ENCODE measurements at places on chromosomes 12 and 14. TPM values are rescaled to one million over a fixed set of nuclear protein-coding genes. Genes with fewer than 3 reads are reported as not detected.
A peak's percentile ranks its signal among the peaks of the same experiment; 100 is the strongest.

DNA sequence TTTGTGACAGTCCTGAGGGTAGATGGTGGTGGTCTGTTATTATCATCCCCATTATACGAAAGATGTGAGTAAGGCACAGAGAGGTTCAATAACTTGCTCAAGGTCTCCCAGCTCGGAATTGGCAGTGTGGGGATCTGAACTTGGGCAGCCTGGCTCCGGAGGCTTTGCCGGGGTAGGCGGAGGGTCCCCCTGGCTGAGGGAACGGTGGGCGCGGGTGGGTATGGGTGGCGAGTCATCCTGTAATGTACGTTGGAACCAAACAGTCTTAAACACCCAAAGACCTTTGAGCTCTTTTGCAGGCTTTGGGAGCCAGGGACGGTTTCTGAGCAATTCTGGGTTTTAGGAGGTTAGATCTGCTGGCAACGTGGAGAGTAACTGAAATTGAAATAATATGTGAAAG, 16.5 kb downstream of the SLC24A4 start:
- DNase-seq = no peak

The AQP6 gene
- total RNA-seq = not detected

GRCh38 chr14:92473261-92473968, 40.2 kb upstream of the RIN3 start:
- peak; percentile 37 for DNase-seq

The GPR84 gene
- total RNA-seq = not detected

The EPYC gene
- total RNA-seq = not detected

The HOXC13 gene
- not detected for total RNA-seq

DNA sequence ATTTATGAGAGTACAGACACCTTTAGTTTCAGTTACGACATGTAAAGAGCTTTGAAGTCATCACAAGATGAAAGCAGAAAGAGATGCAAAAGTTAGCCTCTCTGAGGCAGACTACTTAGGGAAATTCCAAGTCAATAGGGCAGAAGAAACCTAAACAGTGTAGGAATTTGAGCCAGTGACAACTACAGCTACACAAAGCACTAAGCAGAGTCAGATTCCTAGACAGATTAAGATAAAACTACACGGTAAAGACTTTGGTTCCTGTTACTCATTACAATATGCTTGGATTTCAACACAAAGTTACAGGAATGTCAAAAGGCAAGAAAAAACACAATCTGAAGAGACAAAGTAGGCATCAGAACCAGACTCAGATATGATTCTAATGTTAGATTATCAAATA, 1302.3 kb downstream of the FSCB start:
- DNase-seq = no peak

- DNase-seq = no peak
These were observed 43.8 kb upstream of the PNMA1 start for GRCh38 chr14:73757876-73758391.

DNA sequence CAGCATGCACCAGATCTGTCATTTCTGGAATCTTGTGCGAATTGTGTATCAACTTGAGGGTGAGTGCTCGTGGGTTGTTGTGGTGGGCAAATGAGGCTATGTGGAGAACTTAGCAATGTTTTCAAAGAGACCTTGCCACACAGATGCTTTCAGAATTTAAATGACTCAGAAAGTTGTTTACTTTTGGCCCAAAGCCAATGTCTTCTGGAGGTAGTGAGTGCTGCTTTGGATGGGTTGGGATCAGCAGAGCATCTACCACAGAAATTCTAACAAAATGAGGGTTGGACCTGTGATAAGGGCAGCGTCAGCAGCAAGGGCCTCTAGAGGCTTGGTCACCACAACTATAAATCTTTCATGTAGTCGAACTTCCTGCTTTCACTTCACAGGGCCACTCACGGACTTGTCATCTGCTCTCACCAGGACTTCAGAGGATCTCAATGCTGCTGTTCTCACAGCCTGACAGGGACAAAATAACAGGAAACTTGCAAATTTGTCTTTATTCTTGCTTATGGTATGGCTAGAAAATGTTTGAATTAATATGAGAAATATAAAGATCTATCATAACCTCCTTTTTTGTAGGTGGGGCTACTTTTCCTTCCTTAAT, 111.4 kb downstream of the DACT1 start:
- DNase-seq = peak; percentile 91

DNA sequence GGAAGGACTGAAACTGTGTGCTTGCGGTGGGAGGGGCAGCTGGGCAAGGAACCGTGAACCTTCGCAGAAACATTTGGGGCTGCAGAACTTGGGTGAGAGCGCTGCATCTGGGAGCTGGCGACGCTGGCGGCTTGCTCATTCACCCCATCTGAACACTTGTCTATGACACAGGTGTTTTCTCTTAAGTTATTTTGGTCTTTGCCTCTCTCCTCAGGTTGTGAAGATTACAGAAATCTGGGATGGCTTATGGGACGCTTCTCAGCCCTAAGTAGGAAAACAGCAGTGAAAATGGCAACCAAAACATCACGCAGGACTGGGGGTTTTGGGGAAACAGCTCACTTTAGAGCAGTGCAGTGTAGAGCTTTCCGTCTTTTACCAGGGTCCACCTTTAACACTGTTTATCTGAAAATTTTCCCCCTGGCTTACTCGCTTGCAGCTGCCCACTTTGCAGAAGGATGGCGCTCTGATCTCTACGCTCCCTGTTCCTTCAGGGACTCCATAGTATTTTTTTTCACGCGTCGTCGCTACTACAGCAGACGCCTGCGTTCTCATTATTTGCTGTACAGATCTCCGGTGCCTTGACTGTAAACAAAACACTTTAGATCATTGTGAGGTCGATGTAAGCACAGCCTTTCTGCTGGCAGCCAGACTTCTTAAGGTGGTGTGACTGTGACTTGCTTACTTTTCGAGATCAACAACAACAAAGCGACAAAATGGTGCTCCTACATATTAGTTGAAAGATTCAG, 2.7 kb upstream of the CDKN1B start:
- peak; percentile 14 for DNase-seq

The INHBC gene
- total RNA-seq = not detected

DNA sequence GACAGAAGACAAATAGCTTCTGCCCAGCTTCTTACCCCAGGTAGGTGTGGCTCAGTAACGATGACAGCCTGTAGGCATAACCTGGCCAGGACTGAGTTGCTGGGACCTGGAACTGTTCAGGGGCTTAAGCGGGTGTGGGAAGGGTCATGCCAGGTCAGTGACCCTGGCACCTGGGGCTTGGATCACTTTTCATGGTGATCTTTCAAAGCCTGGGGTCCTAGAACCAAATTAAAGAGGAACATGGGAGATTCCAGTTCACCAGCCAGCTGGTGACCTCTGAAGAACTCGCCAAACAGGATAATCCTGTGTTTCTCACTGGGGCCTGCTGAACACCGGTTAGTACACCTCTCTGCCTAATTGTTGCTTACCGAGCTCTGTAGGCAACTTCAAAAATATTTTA, 102.6 kb upstream of the LMNTD1 start:
- no peak for DNase-seq

GRCh38 chr14:91229743-91230200, 14.7 kb downstream of the GPR68 start:
- DNase-seq = no peak

DNA sequence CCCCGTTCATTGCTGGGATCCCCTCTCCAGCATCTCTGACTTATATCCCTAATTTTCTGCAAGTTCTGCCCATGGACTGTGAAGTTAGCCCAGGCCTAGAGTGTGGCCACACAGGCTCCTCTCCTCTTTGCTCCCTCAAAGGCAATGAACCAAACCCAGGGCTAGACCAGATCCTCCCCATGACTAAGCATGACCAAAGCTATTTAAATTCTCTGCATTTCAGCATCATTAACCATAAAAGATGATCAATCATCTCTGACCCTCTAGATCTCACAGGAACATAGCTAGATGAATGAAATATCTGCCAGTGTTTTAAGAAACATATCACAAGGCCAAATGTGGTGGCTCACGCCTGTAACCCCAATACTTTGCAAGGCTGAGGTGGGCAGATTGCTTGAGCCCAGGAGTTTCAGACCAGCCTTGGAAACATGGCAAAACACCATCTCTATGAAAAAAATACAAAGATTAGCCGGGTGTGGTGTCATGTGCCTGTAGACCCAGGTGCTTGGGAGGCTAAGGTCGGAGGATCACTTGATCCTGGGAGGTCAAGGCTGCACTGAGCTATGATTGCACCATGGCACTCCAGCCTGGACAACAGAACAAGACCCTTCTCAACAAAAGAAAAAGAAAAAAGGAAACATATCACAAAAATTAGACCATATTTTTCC, 2.2 kb upstream of the KRT3 start:
- peak; percentile 31 for DNase-seq

The PLXNC1 gene
- 6.1 TPM for total RNA-seq

The RNASE7 gene
- total RNA-seq = not detected

- no peak for DNase-seq
These were observed 444.0 kb downstream of the CCER1 start for GRCh38 chr12:90510948-90511347.

The NRIP2 gene
- not detected for total RNA-seq

- DNase-seq = no peak
These were observed 1108.5 kb downstream of the GALC start for GRCh38 chr14:86884498-86884897.

The OR4E2 gene
- not detected for total RNA-seq

The STAB2 gene
- 0.08 TPM for total RNA-seq

DNA sequence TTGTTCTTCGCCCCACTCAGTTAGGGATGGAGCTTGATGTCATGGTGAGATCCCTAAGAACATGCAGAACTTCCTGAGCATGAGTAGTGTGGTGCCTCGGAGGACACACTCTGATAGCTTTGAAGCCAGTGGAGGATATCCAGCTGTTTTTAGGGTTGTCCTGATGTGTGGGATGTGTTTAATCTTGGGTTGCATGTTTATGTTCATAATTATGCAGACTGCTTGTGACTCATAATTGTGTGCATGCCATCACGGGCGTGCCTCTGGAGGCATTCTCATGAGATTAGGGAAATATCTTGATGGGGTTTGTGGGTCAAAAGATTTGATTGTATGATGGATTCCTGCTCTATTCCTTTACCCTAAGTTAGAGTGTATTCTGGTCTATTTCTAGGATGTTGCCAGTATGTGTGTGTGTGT, 267.4 kb upstream of the PELI2 start:
- DNase-seq = peak; percentile 60

DNA sequence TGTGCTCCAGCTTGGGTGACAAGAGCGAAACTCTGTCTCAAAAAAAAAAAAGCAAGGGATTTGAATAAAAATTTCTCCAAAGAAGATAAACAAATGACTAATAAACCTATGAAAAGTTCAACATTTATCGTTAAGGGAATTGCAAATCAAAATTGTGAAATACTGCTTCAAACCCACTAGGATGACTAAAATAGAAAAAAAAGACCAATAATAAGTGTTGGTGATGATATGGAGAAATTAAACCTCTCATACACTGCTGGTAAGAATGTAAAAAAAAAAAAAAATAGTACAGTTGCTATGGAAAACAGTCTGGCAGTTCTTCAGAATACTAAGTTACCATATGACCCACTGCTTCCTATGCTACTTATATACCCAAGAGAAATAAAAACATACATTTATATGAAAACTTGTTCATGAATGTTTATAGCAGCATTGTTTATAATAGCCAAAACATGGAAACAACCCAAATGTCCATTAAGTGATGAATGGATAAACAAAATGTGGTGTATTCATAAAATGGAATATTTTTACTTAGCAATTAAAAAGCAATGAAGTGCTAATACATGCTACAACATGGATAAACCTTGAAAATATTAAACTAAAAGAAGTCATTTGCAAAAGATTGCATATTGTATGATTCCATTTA, 39.4 kb upstream of the TMPRSS12 start:
- no peak for DNase-seq

DNA sequence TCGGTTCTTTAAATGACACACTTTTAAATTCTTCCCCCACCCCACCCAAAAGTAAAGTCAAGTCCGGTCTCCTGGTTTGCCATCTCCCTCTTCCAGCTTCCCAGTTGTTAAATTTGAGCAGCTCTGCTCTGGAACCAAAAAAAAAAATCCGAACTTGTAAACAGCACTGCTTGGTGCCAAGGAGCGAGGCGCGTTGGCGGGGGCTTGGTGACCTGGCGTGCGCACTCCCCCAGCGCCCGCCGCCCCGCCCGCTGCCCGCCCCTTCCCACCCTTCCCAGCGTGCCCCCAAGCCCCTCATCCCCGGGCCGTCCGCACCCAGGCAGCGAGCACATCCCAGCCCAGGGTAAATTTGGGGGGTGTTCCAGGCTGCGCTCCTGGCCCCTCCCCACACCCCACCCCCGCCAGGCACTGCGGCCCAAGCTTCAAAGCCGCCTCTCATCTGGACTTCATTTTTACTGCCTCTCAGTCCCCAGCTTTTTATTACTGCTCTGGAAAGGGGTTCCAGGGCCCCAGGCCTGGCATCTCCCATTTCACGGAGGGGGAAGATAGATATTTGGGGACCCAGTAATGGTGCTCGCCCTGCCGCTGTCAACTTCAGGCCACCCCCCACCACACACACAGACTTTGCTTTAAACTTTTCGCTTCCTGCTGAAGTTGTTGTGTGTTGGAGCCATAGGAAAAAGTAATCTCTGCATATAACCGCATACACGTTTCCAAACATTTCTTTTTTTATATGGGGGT, 11.7 kb upstream of the ITGB7 start:
- DNase-seq = peak; percentile 66

The IAPP gene
- not detected for total RNA-seq

The PTPRQ gene
- 32.1 TPM for total RNA-seq

DNA sequence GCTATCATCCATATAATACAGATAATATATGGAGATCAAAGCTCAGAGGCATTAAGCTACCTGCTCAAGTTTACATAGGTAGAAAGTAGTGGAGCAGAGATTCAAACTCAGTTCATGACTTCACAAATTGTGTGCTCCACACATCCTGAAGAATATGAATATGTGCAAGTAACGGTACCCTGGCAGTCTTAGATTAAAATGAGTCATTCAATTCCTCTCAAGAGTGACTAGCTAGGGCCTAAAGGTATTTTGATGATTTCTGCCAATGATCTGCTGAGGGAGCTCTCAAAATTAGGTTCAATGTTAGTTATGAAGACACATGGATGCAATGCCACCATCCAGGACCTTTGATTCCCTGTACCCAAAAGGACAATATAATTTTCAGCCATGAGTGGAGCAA, 58.9 kb downstream of the GRIP1 start:
- DNase-seq = no peak

DNA sequence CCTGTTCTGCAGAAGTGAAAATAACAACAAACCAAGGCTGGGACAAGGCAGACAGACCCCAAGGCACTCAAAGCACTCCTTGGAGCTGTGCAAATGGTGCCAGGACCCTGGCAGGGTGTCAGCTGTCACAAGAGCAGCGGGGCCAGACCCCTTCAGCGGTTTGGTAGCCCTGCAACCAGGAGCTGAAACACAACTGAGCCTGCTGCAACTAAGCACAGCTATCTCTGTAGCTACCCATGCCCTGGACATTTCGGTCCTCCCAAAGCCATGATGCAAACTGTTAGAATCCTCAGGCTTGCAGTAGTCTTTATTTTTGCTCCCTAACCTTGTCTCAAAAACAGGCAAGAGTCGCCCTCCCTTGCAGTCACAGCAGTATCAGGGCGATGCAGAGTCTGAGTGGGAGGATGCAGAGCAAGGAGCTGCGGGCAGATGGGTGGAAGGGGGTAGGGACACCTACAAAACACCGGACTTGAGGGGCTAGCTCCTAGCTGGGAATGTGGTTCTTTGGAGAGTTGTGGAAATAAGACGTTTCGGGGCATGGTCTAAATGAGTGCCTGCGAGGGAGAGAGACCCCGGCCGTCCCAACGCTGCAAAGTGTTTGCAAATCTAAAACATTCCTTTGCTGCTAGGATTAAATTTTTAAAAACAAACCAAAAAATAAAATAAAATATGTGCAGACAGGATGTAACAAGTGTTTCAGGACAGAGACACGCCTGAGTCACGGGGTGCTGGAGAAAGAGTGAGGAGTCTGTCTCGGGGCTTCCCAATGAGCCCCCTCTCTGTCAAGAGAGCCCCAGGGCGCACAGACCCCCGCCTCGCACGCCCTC, 1.0 kb downstream of the NUAK1 start:
- no peak for DNase-seq
